ENCODE measurements at places on chromosomes 11 and 22. TPM values are rescaled to one million over a fixed set of nuclear protein-coding genes. Genes with fewer than 3 reads are reported as not detected.

GRCh38 chr22:39253435-39254070 is 8.8 kb upstream of the PDGFB start:
- H3K4me1 ChIP-seq = peaks cover 37% of the 10 kb centered on the region
- peaks cover 7% of the 10 kb centered on the region for H3K27me3 ChIP-seq
- no peaks in the 10 kb centered on the region for H3K36me3 ChIP-seq
- peak overlapping the region; percentile 15 for H3K4me3 ChIP-seq
- H3K27ac ChIP-seq = peak overlapping the region; percentile 36

Gene PGA5
- polyA plus RNA-seq = 1.2 TPM

Gene OR52I2
- polyA plus RNA-seq = not detected

Gene WNT11
- 0.92 TPM for polyA plus RNA-seq

- no peak overlapping the region for H3K4me3 ChIP-seq
- DNase-seq = no peak
- no peaks in the 10 kb centered on the region for H3K27me3 ChIP-seq
- H3K36me3 ChIP-seq = no peaks in the 10 kb centered on the region
Measured at GRCh38 chr11:24625975-24626374, 129.1 kb downstream of the LUZP2 start.

- peak overlapping the region; percentile 90 for H3K27ac ChIP-seq
Measured at GRCh38 chr11:118622376-118623268, 15.2 kb downstream of the PHLDB1 start.

Gene LRRC74B
- polyA plus RNA-seq = 0.06 TPM

- H3K27ac ChIP-seq = peak overlapping the region; percentile 14
- no peaks in the 10 kb centered on the region for H3K27me3 ChIP-seq
- H3K4me3 ChIP-seq = no peak overlapping the region
- no peaks in the 10 kb centered on the region for H3K36me3 ChIP-seq
Measured at GRCh38 chr22:32753591-32753990, 47.9 kb upstream of the TIMP3 start.

GRCh38 chr11:110085255-110085838 is 7.8 kb upstream of the ZC3H12C start:
- no peaks in the 10 kb centered on the region for H3K36me3 ChIP-seq
- H3K27me3 ChIP-seq = no peaks in the 10 kb centered on the region
- no peak overlapping the region for H3K27ac ChIP-seq
- H3K4me3 ChIP-seq = no peak overlapping the region

DNA sequence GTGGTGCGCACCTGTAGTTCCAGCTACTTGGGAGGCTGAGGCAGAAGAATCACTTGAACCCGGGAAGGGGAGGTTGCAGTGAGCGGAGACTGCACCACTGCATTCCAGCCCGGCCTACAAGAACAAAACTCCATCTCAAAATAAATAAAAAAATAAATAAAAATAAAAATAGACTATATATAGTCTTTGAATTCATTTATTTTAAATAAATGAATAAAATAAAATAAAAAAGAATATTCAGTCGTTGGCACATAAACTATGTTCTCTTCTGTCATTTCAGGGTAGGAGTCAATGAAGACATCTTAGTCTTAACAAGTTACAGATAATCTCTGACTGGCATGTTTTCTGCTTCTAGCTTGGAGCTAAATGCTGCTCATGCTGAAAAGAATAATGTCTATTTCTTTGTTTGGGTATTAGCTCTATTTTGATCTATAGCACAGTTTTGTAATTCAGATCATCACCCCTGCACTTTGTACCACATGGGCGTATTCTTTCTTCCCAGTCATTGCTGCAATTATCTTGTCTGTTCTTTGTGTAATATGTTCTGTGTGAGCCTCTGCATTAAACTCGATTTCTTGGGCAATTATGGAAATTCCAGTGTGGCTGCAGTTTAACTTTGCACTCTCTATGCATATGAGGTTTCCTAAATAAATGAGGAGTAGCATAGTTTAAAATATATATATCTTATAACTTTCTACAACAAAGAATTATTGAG is 1.4 kb upstream of the MS4A14 start:
- no peaks in the 10 kb centered on the region for H3K36me3 ChIP-seq
- no peak for DNase-seq
- no peaks in the 10 kb centered on the region for H3K4me1 ChIP-seq
- no peaks in the 10 kb centered on the region for H3K27me3 ChIP-seq

Gene DDX10
- 12.0 TPM for polyA plus RNA-seq

Gene MOGAT2
- 98.5 TPM for polyA plus RNA-seq
